Osteocyte (in vitro differentiated cells): ENCODE measurements at places on chromosomes 7 and 10.

DNA sequence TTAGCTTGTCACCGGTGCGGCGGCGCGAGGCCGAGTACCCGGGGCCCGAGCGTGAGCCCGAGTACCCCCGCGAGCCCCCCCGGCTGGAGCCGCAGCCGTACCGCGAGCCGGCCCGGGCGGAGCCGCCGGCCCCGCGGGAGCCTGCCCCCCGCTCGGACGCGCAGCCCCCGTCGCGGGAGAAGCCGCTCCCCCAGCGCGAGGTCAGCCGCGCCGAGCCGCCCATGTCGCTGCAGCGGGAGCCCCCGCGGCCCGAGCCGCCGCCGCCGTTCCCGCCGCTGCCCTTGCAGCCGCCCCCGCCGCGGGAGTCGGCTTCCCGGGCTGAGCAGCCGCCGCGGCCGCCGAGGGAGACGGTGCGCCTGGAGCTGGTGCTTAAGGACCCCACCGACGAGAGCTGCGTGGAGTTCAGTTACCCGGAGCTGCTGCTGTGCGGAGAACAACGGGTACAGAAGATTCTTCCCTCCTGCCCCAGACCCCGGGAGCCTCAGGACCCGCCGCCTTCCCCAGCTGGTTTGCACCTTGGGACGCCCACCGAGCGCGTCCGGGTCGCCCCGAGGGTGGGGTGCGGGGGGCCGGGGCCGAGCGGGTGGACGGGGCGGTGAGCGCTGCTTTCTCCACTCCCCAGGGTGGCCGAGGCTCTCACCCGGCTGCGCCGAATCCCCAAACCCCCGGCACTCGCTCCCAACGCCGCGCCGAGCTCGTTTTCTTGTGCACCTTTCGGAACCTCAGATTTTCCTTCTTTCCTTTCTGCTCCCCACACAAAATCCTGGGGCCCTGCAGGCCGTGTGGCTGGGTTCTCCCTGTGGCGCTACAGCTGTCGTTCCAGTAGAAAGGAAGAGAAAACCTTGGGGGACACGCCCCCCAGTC, 708 bp downstream of the UBN2 start:
- H3K4me1 ChIP-seq: peaks cover 32% of the 10 kb centered on the region
- peaks cover 14% of the 10 kb centered on the region for H3K27me3 ChIP-seq
- peaks cover 2% of the 10 kb centered on the region for H3K36me3 ChIP-seq

DNA sequence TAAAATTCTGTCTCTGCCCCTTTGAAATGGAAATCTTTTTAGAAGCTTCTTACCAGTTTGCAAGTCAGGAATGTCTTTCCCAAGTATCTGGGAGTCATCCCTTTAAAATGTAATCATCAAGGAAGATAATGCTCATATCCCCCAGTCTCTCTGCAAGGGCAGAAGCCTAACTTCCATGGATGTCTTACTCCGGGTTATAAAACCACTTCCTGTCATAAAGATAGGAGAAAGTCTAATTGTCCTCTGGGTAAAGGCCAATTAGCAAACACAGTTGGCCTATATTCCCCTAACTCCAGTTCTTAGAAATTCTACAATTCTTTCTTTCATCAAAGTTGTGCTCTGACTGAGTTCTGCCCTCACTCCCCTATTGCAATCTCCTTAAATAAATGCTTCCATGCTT, 1631.5 kb upstream of the LRRTM3 start:
- H3K4me3 ChIP-seq: no peak overlapping the region
- no peak for DNase-seq
- no peaks in the 10 kb centered on the region for H3K36me3 ChIP-seq
- H3K4me1 ChIP-seq: no peaks in the 10 kb centered on the region

DNA sequence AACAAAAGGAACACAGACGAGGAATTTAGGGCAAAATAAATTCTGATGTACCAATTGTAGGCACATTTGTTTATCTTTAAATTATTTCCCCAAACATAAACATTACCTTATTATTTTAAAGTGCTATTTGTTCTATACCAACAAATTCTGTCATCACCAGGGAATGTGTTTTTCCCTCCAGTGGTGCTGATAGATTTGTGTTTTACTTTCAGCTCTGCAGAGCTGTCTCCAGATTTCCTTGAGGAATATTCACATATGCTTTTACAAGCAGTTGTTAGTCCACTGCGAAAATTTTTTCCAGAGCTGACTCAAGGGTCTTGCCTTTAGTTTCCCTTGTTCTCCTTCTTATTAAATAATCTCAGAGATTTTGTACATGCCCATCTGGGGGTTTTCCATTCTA, 362.8 kb downstream of the PHF14 start:
- no peak overlapping the region for H3K4me3 ChIP-seq
- H3K27me3 ChIP-seq: no peaks in the 10 kb centered on the region
- peaks cover 28% of the 10 kb centered on the region for H3K4me1 ChIP-seq
- peak overlapping the region; percentile 60 for H3K27ac ChIP-seq
- no peak for DNase-seq
- H3K36me3 ChIP-seq: no peaks in the 10 kb centered on the region

DNA sequence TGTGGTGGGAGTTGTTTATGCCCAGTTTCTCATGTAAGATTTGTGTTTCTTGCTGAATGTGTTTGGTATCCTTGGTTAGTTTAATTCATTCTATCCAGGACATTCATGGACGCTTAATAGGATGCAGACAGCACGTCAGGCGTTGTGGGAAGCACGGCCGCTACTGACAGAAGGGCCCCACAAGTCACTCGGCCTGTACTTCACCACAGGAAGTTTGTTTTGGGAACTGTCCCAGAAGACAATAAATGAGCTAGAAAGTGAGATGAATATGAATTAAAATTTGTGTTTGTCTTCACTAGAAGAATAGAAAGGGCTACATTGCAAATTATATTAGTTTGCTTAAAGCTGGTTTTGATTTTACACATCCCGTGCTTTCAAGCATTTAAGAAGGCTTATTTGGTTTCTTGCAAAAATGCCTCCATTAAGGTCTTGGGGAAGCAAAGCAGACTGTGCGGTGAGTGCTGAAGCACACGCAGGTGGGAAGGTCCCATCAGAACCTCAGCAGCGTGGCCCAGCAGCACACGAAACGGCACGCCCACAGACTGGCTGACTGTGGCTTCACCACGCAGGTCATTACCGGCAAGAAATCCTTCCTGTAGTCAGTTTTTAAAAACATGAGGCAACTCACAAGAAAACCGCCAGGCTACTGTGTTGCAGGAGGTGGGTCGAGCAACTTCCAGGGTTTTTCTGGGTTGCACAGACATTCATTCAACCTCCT, 74.1 kb downstream of the VIPR2 start:
- no peak overlapping the region for H3K27ac ChIP-seq
- H3K4me1 ChIP-seq: peaks cover 7% of the 10 kb centered on the region
- DNase-seq: no peak
- no peaks in the 10 kb centered on the region for H3K36me3 ChIP-seq

- H3K4me3 ChIP-seq: no peak overlapping the region
- no peak overlapping the region for H3K27ac ChIP-seq
- no peak for DNase-seq
Observed at GRCh38 chr7:113371416-113372043, 253.2 kb upstream of the SMIM30 start.

DNA sequence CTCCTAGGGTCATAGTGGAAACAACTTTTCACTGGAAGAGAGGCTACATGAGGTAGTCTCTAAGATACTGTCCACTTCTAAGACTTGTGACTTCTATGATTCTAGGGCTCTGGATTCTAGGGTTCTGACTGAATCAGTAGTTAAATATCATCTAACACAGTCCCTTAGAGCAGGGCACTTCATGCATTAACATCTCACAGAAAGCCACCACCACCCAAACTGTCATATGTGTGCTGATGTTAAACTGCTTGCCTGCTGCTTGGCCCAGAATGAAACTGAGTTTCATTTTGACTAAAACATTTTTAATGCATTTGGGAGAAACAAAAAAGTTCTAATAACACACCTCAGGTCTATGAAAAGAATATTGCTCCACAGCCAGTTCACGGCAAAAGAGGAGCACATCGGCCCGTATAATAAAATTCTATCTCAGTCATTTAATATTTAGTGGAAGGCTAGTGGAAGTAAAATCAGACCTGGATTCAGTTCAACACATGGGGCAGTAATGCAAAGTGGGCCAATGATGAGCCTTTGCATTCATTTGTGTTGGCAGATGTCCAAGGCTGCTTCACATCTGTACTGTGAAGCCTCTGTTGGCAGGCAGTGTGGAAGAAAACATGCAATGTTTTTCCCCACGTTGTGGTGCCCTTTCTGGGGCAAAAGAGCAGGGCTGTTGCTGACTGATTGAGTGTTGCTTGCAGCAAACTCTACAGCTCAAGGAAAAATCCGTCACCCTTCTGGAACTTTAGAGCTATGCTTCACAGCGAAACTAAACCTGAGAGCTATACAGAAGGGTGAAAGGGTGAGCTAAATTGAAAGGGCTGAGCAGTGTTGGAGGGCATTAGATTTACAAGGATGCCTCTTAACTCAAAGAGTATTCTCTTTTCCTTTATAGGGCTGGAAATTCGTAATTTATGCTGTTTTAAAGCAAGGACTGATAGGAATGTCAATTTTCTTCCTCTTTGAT, 33.5 kb upstream of the AUTS2 start:
- peaks cover 35% of the 10 kb centered on the region for H3K27me3 ChIP-seq
- peaks cover 32% of the 10 kb centered on the region for H3K4me1 ChIP-seq
- DNase-seq: peak; percentile 86
- peak overlapping the region; percentile 87 for H3K27ac ChIP-seq
- no peaks in the 10 kb centered on the region for H3K36me3 ChIP-seq
- H3K4me3 ChIP-seq: peak overlapping the region; percentile 32

DNA sequence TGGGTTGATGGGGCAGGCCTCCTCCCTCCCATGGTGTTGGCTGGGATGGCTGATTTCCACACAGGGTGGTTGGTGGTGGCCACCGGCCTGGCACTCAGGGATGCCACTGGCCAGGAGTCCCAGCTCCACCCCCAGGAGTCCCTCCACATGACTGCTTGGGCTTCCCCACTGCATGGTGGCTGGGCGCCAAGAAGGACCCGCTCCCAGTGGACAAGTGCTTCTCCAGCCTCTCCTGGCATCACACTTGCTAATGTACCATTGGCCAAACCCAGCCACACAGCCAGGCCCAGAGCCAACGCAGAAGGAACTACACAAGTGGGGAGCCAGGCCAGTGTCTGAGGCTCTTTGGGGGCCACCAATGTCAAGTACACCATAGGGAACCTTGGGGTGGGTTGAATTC, 73.6 kb upstream of the DNAAF5 start:
- H3K27ac ChIP-seq: no peak overlapping the region
- no peaks in the 10 kb centered on the region for H3K4me1 ChIP-seq
- no peaks in the 10 kb centered on the region for H3K27me3 ChIP-seq

DNA sequence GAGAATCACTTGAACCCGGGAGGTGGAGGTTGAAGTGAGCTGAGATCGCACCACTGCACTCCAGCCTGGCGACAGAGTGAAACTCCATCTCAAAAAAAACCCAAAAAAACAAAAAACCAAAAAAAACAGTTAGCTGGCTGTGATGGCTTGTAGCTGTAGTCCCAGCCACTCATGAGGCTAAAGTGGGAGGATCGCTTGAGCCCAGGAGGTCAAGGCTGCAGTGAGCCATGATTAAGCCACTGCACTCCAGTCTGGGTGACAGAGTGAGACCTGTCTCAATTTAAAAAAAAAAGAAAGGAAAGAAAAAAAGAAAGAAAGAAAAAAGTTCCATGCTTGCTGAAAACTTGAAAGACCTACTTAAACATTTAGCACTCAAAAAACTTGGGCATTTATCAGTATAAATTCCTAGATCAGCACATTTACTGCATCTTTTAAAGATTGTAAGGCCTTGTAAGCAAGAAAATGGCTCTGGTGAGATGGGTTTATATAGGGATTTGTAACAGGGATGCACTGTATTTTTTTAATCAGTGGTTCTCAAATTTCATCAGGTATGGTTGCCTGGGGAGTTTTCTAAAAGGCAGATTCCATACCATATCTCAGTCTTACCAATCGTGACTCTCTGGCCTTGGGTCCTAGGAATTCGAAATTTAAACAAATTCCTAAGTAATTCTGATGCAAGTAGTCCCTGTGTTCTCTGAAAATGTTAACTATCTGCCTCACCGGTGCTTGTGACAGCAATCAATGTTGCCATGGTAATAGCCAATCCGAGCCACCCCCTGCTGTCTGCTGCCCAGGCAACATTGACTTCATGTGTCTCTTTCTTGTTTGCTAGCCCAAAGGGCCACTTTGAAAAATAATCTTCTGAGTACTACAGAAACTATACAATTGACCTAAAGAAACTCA, 11.5 kb upstream of the NT5C2 start:
- H3K27me3 ChIP-seq: no peaks in the 10 kb centered on the region
- no peak overlapping the region for H3K27ac ChIP-seq
- DNase-seq: no peak
- H3K4me1 ChIP-seq: peaks cover 4% of the 10 kb centered on the region
- no peaks in the 10 kb centered on the region for H3K36me3 ChIP-seq

- H3K27me3 ChIP-seq: no peaks in the 10 kb centered on the region
- no peak for DNase-seq
- no peaks in the 10 kb centered on the region for H3K36me3 ChIP-seq
Observed at GRCh38 chr7:146698995-146699610, 582.5 kb downstream of the CNTNAP2 start.

DNA sequence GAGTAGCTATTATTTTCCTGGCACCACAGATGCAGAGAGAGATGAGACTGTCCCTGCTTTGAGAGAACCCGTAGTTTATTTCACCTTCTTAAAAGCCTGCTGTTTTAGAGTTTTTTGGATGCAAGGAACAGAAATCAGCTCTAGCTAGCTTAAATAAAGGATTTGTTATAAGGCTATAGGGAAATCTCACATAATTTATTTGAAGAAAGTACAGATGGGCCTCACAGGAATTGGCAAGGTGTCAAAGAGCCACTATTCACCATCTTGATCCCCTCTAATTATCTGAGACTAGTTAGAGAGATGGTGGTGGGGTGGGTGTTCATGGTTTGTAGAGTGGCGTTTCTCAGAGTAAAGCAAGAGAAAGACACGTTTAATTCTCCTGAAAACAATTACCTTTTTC, 7.3 kb downstream of the KMT2E start:
- H3K27ac ChIP-seq: no peak overlapping the region
- no peaks in the 10 kb centered on the region for H3K27me3 ChIP-seq
- H3K36me3 ChIP-seq: peaks cover 3% of the 10 kb centered on the region
- DNase-seq: no peak
- no peak overlapping the region for H3K4me3 ChIP-seq
- peaks cover 78% of the 10 kb centered on the region for H3K4me1 ChIP-seq
